ENCODE measurements at places on chromosomes 2 and 18.
A peak's percentile ranks its signal among the peaks of the same experiment; 100 is the strongest.

DNA sequence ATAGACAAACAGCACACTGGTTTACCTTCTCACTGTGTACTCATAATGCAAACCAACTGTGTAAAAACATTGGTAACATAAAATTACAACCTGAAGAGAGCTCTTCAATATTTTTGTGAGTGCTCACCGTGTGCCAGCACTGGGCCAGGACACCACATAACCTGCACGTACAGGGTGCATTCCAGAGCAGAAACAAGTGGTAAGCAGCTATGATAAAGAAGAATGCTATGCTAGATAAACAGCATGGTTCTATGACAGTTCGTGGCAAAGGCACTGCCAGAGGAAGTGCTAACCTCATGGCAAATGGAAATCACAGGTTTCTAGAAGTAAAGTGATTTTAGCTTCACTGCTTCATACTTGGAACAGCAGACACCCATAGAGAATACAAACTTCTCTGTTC, 343.5 kb downstream of the MTX2 start:
- DNase-seq: no peak

GRCh38 chr2:66888791-66889631, 454.1 kb downstream of the MEIS1 start:
- no peak for DNase-seq

DNA sequence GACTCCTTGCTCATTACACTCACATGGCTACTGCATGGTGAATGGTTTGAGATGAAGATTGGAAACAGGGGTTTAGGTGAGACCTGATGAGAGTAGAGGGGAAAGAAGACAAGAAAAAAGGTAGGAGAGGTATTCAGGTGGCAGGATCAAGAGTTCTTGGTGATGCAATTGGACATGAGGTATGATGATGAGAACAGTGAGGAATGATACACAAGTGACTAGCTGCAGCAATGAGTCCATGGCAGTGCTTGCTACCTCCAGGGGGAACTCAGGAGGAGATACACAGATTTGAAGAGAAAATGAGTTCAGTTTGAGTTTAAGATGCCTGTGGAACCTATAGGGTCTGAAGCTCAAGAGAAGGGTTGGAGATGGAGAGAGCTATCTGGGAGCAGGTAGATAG, 62.1 kb upstream of the NFE2L2 start:
- DNase-seq: no peak

GRCh38 chr18:44924785-44925499, 244.3 kb downstream of the SETBP1 start:
- no peak for DNase-seq

GRCh38 chr18:59837586-59837985, 62.2 kb upstream of the PMAIP1 start:
- peak; percentile 91 for DNase-seq

DNA sequence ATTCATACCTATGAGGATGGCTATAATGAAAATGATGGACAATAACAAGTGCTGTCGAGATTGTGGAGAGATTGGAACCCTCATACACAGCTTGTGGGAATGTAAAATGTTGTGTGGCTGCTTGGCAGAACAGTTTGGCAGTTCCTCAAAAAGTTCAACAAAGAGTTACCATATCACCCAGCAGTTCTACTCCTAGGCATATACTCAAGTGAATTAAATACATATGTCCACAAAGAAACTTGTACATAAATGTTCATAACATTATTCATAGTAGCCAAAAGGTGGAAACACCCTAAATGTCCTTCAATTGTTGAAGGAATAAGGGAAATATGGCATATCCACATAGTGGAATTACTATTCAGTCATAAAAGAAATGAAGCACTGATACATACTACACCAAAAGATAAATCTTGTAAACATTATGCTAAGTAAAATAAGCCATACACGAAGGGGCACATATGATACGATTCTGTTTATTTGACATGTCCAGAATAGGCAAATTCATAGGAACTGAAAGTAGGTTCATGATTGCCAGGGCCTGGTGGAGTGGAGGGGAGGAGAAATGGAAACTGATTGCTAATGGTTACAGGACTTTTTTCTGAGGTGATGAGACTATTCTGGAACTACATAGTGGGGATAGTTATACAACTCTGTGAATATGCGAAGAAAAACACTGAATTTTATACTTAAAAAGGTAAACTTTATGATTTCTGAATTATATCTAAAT, 92.1 kb downstream of the ADAM23 start:
- DNase-seq: no peak

DNA sequence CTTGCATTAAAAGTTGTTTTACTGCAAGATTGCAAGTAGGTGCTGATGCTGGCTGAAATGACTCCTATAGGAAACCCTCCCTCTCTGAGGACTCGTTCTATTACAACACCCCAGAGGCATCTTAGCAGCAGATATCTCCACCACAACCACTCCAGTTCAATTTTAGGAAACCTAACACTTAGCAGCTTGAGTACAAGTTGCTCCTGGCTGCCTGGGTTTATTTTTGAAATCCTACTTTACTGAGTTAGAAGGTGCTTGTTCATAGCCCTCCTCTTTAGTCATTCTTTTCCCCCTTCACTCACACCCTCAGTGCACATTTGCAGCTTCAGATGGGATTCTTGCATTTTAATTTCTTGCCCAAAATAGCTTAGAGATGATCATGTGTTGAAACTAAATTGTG, 111.5 kb downstream of the MTCL1 start:
- no peak for DNase-seq

DNA sequence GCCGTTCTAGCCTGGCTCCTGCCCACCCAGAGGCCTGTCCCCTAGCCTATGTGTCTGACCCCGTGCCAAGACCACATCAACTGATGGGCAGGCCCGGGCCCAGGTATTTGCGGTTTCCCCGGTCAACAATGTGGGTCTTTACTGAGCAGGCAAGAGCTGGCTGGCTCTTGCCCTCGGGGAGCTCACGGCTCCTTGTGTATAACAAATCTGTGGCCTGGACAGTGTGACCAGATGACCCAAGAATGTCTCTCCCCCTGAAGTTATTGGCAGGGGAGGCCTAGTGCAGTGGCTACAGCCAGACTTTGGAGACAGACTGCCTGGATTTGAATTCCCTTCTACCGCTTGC, 179.6 kb downstream of the KLHL29 start:
- DNase-seq: no peak
